ENCODE measurements at places on chromosomes 1 and 21.
A peak's percentile ranks its signal among the peaks of the same experiment; 100 is the strongest.

DNA sequence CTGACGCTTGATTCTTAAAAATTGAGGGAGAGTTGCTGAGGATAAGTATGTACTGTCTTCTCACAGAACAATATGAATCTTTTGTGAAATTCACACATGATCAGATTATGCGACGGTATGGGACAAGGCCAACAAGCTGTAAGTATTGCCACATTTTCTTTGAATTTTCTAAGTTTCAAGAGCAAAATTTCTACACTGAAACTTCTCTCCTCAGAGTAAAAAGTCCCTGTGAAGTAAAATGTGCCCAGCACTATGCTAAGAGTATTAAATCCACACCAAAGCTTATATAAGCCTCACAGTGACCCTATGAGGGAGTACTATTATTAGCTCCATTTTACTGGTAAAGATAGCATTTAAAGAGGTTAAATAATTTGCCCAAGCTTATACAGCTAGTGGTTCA is 12.2 kb downstream of the AKIRIN1 start:
- no peak for DNase-seq

DNA sequence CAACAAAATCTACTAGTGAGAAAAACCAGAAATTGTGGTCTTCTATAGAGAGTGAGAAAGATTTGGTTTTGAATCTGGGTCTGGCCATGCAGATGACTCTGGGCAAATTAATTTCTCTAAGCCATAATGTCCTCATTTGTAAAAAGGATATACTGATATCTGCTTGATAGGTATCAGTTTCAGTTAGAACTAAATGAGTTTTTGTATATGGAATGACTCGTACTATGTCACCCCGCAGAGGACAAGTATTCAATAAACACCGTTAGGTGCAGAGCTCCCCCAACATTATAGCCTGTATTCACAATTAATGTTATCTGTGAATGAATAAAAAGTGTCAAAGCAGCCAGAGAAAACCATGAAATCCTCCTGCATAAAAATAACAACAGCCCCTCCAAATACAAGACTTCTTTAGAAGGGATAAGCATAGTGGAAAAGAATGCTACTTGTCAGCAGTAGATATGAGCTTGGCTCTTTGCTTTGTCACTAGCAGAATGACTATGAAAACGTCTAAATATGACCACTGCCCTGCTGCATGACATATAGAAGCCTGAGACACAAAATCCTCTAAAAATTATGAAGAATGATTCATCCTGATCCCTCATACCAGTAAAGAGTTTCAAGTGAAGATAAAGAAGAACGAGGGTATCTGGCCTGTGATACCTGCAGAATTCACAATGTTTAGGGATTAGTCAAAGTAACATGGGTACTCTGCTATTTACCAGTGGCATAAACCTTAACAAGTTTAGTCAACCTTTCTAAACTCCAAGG is 17.8 kb downstream of the SCAF4 start:
- DNase-seq, result no peak

DNA sequence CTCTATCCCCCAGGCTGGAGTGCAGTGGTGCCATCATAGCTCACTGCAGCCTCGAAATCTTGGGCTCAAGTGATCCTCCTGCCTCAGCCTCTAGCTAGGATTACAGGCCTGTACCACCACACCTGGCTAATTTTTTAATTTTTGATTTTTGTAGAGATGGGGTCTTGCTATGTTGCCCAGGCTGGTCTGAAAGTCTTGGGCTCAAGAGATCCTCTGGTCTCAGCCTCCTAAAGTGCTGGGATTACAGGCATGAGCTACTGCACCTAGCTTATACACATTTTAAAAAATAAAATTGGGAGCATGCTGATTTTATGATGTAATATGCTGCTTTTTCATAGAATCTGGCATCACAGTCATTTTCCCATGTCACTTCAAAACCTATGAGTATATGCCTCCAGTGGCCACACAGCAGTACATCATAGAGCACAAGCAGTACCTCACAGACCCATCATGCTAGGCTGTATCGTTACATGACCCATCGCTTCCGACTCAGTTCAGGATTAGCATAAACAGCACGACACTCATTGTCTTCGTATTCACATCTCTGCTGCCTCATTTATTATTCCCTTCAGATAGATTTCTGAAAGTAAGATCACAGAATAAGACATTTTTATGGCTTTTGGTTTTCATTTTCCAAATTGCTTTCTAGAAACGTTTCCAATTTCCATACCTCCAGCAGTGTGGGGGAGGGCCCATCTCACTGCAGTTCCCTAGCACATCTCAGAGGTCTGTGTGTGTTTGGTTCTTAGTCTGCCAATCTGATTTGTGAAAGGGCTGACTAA is 35.9 kb upstream of the CCSAP start:
- DNase-seq, result no peak

- no peak for DNase-seq
These were observed 479.5 kb downstream of the PLPP3 start for GRCh38 chr1:56099766-56100265.

GRCh38 chr1:193070386-193070753 is 11.0 kb downstream of the RO60 start:
- DNase-seq, result no peak

DNA sequence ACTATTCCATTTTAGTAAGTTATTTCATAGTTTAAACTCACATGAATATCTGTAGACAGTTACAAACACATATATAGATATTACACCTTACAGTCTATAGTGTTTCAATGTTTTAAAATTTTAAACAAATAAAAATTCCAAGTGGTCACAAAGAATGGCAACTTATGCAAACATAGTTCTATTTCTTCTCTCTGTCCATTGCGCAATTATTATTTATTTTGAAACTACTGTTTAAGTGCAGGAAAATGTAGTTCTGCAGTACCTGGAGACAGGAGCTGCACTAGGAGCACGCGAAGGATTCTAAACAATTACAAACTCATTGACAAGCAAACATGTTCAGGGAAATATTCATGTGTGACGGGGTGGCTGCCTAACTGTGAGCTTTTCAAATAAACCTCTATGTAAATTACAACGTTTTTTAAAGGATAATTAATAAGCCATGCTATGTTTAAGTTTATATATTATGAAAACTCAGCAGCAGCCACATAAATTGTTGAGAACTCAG is 312.0 kb upstream of the DUSP10 start:
- no peak for DNase-seq

- DNase-seq, result no peak
These were observed 45.3 kb upstream of the EDN2 start for GRCh38 chr1:41529621-41530395.

GRCh38 chr1:191895462-191896058 is 262.7 kb upstream of the RGS18 start:
- no peak for DNase-seq

GRCh38 chr1:56522680-56523079 is 56.7 kb downstream of the PLPP3 start:
- no peak for DNase-seq

DNA sequence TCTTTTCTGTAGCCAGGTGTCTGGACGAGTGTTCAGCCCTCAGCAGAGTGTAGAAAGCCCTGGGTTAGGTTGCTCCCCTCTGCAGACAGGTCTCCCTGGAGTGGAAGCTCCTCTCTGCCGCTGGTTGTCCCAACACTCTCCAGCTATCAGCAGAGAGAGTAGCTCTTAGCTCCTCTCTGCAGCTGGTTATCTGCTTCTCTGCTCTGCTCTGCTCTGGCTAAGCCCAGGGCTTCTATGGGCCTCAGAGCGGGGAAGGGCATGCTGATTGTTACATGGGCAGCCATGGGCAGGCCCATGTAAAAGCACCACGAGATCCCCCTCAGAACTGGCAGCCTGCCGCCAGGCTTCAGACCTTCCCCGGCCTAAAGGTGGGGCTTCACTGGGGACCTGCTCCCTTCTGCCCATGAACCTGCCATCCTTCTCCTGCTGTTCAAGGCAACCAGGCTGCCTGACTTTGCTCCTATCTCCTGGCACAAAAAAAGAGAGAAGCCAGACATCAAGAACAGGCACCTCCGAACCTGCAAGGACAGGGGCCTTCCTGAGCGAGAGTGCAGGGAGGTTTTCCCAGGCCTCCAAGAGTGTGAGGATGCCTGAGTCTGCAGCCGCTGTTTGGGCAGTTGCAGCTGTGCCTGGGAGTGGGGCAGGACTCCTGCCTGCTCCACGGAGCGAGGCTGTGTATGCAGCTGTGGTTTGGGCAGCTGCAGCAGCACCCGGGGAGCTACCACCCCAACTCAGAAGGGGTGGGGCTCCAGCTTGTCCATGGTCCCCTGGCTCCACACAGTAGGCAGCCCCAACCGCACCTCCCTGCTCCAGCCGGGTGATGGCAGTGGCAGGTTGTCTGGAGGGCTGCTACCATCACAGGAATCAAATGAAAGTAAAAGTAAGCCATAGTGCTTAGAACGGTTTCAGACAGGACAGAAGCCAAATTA is 973.7 kb downstream of the LTN1 start:
- no peak for DNase-seq

DNA sequence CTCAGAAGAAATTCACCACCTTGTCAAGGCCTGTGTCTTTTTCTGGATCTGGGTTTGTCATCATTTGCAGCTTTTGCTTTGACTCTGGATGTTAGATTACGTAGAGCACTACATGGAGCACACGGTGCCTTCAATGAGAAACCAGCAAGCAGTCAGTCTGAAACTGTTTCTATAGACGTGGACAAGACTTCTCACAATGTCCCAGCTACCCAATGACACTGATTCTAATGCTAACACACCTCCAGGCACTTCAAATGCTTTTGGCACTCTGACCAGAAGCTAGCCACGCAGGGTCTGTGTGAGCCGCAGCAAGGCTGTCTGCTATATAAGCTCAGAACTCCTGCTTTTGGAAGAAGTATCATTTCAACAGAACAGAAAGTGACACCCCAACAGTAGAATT is 38.2 kb downstream of the ITPKB start:
- no peak for DNase-seq

DNA sequence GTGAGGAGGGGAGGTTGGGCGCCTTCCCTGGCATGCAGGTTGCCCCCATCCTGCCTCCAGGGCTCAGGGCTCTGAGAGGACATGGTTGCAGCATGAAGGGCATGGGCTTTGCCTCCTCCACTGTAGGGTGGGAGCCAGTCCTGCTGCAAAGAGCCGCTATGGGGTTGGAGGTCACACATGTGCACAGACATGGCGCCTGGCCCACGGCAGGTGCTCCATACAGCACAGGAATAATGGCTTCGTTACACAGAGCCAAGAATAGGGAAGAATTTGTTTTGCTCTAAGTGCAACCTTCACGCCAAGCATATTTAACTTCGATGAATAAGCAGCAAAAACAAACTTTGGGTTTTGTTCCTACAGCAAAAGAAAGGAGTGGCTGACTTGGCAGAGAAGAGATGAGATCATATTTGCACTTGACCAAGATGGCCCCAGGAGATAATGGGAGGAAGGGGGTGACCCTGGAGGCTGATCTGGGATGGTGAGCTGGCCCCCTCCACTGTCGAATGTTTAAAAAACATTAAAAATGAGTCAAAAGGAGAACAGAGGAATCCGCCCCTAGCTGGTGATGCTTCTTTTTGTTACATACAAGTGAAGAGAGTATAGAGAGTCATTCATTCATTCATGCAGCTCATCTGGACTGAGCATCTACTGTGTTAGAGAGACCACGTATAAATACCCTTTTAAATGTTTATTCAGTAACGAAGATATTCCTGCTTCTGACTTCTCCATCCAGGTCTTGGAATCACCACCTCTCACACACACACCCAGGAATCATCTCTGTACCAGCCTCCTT is 12.4 kb upstream of the C2CD2 start:
- no peak for DNase-seq

GRCh38 chr1:145992502-145992936 is 3.9 kb downstream of the TXNIP start:
- peak; percentile 29 for DNase-seq

GRCh38 chr1:156432669-156433018 is 63.6 kb downstream of the RHBG start:
- no peak for DNase-seq

GRCh38 chr1:2322581-2323211 is 68.7 kb downstream of the MORN1 start:
- no peak for DNase-seq

DNA sequence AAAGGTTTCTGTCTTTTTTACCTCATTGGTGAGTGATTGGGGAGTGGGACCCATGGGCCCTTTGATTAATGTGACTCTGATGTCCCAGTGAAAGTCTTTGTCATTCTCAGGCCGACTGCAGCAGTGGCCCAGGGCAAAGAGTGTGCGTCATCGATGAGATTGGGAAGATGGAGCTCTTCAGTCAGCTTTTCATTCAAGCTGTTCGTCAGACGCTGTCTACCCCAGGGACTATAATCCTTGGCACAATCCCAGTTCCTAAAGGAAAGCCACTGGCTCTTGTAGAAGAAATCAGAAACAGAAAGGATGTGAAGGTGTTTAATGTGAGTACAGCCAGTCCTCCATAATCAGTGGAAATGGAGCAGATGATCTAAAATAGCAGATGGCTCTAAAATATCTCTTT is 19.4 kb downstream of the NTPCR start:
- no peak for DNase-seq

- no peak for DNase-seq
These were observed 12.6 kb downstream of the IL10RB start for GRCh38 chr21:33278721-33279120.

DNA sequence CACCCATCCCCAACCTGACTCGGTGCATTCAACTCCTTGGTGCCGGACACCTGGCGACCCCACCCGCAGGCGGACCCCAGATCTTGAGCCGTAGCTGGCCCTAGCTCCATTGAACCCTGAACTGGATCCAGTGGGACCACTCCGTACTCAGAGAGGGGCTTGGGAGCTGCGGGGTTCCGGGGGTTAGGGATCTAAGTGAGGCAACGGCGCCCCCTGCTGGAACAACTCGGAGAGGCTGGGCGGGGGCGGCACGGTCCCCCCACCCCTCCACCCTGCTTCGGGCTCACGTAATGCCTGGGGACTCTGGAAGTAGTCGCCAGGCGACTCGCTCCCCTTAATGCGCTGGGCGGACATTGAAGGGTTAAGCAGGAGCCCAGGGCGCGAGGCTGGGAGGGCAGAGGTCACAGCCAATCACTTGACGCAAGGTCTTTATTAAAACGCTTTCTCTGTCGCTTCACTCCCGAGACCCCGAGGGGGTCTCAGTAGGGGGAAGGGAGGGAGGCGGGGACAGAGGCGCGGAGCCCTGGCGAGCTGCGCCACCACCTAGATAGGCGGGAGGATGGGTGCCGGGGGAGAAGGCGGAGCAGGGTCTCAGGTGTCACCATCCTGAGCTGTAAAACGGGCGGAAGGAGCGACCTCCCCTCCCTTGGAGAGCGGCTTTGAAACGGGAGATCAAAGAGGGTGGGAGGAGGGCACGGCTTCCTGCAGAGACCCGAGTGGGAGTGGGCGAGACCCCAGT is 704 bp upstream of the CRABP2 start:
- peak; percentile 70 for DNase-seq

GRCh38 chr1:117710710-117711109 is 104.9 kb downstream of the TENT5C start:
- peak; percentile 6 for DNase-seq

- DNase-seq, result no peak
These were observed 60.6 kb upstream of the LAMC2 start for GRCh38 chr1:183125279-183125999.

DNA sequence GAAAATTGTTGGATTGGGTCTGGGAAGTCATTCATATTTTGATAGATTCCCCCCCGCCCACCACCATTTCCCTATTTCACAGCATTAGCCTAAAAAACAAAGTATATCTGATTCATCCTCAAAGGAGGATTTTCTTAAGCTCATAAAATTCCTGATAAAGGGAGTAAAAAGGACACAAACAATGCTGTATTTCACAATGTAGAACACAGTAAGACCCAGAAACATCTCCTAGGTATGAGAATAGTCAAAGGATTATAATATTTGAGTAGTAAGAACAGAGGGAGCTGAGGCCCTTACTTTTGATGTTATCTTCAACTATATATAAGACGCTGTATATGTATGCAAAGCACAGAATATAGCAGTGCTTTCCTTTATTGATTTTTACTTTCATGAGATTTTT is 225.3 kb downstream of the TGFB2 start:
- no peak for DNase-seq
